ENCODE measurements at places on chromosomes 16 and 17.

DNA sequence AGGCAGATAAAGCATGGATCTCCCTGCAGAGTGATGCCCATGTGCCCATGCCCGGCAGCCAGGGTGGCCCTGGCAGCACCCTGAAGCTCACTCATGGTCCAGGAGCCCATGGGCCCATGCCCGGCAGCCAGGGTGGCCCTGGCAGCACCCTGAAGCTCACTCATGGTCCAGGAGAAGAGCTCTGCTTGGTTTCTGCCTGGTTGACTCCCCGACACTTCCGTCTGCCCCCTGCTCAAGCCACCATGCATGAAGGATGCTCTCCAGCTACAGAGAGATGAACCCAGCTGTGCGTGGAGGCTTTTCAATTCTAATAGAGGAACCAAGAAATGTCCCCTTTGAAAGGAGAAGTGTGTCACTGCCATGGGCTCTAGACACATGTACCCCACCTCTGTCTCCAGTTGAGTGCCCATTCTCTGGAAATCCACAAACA, 8.7 kb downstream of the CCL17 start:
- DNase-seq = no peak

DNA sequence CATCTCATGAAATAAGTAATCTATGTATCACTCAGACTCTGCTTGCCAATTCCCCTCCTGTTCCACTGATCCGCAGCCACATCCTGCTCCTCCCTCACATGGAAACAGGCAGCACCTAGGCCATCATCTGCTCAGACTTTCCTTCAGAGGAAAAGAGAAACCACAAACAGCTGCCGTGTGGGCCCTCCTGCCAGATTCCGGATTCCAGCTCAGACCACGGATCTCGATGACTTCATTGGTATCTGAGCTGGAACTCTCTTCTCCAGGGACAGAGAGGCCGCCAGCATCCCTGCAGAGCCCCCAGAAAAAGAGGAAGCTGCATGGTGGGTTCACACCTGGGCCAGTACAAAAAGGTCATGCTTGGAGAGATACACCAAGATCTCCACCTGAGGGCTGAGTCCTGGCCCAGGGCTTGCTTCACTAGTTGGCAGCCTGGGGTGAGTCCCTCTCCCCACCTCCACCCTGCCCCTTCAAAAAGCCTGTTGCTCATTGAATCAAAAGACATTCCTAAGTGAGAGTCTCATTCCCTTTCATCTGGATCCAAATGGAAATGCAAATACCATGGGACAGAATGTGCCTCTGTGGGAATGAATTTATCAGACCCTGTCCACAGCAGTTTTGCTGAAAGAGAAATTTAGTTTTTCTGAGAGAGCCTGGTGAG, 47.2 kb downstream of the HOXB1 start:
- no peak for DNase-seq

DNA sequence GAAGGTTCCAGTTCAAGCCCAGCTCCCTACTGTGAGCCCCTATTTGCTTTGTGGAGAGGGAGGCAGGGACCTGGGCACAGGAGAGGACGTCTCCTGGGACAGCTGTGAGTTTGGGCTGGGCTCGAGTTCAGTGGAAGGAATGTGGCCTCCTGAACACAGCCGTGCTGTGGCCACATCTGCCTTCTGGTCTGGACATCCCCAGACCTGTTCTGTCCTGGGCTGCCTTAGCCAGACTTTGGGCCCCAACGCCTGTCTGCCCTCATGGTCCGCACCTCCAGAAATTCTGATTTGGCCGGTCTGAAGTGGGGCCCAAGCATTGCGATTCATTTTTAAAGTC, 60.4 kb upstream of the LGALS9 start:
- DNase-seq = no peak

DNA sequence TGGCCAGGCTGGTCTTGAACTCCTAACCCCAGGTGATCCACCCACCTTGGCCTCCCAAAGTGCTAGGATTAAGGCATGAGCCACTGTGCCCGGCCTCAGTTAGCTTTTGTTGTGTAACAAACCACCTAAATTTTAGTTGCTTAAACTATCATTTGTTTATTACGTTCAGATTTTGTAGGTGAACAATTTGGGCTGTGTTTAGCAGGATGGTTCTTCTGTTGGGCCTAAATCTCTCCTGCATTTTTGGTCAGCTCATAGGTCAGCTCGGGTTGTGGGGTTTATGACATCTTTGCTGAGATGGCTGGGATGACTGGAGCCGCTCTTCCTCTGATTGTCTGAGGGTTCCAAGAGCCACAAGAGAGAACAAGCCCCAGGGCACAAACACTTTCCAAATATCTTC, 21.1 kb upstream of the NLRP1 start:
- no peak for DNase-seq

- DNase-seq = no peak
Observed at GRCh38 chr17:65062171-65062915, 5.8 kb upstream of the GNA13 start.

- DNase-seq = no peak
Observed at GRCh38 chr16:81201267-81201666, 37.2 kb upstream of the BCO1 start.

GRCh38 chr17:17140590-17140980, 65.5 kb downstream of the PLD6 start:
- DNase-seq = no peak

- DNase-seq = no peak
Observed at GRCh38 chr16:49964973-49965372, 60.1 kb upstream of the CNEP1R1 start.

DNA sequence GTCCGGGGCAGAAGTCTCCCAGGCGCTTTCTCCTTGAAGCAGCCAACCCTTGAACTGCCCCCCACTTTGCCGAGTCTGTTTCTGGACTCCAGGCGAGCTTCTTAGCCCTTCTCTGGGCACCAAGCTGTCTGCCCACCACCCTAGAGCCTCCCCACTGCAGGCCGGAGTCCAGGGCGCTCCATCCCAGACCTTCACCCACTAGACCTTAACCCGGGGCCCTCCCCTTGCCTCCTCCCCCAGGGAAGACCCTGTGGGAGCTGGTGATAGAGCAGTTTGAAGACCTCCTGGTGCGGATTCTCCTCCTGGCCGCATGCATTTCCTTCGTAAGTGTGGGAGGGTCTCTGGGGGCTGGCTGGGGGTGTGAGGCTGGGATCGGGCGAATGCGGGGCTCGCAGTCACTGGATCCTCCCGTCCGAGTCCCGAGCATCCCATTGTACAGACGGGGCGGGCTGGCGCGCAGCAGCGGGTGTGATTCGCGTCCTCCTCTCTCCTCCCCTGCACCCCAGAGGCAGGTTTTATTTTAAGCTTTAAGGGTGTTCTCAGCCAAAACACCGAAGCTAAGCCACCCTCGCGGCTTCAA, 1.1 kb downstream of the ATP2A1 start:
- DNase-seq = no peak

DNA sequence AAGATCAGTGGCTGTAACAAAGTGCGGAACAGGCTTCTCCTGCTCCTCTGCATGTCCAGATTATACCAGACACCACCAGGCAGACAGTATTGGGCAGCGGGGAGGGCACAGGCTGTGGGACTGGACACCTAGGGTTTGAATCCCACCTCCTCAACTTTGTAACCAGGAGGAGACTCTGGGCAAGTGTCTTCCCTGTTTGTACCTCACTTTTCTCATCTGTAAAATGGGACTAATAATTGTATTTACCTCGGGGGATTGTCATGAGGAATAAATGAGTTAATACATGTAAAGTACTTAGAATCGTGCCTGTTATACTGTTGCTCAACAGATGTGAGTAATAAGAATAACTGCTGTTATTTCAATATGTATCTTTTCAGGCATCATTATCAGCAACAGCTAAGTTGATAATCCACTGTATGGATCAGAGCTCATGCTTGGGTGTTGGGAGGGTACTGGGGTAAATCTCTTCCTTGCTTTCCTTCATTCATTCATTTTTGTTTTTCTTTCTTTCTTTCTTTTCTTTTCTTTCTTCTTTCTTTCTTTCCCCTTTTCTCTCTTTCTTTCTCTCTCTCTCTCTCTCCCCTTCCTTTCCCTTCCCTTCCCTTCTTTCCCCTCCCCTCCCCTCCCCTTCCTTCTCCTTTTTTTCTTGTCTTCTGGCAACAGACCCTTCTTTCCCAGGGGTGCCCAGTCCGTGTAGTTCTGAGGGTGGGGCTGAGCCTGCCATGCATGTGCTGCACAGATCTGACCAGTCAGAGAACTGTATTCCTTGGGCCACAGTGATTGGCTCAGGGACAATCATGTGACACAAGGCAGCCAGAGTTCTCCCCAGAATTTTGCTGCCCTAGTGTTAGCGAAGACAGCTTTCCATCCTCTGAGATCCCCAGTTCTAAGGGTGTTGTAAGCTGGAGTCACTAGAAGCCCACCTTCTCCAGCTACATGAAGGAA, 25.3 kb upstream of the BRD7 start:
- no peak for DNase-seq

- no peak for DNase-seq
Observed at GRCh38 chr17:41444186-41444585, 3.4 kb upstream of the KRT38 start.

- DNase-seq = no peak
Observed at GRCh38 chr16:81697616-81698309, 81.3 kb upstream of the PLCG2 start.

DNA sequence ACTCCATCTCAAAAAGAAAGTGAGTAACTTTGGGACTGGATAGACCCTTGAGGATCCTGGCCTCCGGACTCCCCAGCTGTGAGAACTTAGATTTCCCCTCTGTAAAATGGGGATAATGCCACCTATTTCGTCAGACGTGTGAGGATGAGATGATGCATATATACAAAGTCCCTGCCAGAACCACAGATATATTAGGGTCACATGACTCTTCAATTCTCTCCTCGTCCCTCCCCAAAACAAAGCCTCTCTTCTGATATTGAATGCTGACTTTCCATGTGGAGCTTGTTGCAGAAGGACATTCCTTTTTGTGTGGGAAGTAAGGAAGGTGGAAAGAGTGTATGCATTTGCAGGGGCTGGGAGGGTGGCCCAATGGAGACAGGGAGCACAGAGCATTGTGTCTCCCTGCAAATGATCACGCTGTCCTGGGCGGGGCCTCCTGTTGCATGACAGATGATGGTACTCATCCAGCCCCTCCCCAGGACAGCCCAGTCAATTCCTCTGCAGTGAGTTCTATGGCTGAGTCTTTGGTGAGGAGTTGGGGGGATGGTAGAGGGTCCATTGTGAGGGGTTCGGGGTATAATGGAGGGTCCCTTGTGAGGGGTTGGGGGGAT, 35.1 kb upstream of the MGAT5B start:
- DNase-seq = no peak

GRCh38 chr17:37766971-37767370, 22.1 kb upstream of the HNF1B start:
- DNase-seq = no peak

- no peak for DNase-seq
Observed at GRCh38 chr16:84048270-84048669, 5.7 kb upstream of the SLC38A8 start.

GRCh38 chr17:59884861-59885260, 7.9 kb downstream of the TUBD1 start:
- DNase-seq = no peak

DNA sequence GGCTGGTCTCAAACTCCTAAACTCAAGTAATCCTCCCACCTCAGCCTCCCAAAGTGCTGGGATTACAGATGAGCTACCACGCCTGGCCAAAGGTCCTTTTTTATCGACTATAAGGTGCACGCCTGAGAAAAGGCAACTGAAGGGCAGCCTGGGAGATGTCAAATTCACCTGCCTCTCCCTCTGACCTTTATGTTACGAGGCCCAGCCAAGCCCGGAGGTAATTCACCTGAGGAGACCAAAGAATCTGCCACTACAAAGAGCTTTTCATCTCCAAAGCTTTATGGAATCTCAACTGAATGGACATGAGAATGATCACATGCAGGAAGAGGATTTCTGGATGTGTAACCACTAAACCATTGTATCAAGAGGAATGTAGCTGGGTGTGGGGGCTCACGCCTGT, 37.2 kb downstream of the LYRM1 start:
- DNase-seq = no peak

- DNase-seq = no peak
Observed at GRCh38 chr17:78812855-78813254, 27.8 kb downstream of the USP36 start.

GRCh38 chr16:50657241-50657640, 23.9 kb downstream of the SNX20 start:
- no peak for DNase-seq

DNA sequence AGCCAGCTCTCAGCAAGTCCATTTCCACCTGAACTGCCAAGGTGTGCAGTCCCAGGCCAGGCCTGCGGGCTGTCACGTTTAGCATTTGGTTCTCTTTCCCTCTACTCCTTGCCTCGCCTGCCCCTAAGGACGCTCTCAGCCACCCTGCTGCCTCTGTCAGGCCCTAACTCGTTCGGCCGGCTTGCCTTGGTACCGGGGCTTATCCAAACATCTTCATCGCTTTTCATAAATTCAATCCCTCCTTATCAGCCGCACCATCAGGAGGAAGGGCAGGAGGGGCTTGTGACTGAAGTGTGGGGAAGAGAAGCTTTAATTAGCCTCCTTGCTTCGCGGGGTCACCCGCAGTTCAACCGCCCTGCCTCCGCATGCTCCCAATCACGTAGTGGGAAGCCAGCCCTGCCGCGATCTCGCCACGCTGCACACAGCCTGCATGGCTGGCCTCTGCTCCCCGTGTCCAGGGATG, 231.1 kb downstream of the SOX9 start:
- no peak for DNase-seq

- no peak for DNase-seq
Observed at GRCh38 chr17:56808503-56808902, 25.2 kb downstream of the C17orf67 start.

- no peak for DNase-seq
Observed at GRCh38 chr17:11122908-11123307, 118.1 kb upstream of the SHISA6 start.

DNA sequence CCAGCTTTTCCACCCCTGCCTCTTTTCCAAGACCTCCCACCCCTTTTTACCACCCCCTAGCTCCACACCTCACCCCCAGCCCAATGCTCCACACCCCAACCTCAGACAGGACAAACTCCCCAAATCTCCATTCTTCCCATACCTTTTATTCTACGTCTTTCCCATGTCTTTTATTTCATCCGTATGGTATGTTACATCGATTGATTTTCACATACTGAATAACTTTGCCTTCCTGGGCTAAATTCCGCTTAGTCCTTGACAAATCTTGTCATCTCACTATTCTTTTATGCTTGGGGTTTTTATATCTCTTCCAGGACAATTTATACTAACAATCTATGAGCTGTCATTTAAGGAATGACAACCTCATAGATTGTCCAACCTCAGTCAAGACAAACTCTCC, 46.4 kb downstream of the PITPNM3 start:
- no peak for DNase-seq

DNA sequence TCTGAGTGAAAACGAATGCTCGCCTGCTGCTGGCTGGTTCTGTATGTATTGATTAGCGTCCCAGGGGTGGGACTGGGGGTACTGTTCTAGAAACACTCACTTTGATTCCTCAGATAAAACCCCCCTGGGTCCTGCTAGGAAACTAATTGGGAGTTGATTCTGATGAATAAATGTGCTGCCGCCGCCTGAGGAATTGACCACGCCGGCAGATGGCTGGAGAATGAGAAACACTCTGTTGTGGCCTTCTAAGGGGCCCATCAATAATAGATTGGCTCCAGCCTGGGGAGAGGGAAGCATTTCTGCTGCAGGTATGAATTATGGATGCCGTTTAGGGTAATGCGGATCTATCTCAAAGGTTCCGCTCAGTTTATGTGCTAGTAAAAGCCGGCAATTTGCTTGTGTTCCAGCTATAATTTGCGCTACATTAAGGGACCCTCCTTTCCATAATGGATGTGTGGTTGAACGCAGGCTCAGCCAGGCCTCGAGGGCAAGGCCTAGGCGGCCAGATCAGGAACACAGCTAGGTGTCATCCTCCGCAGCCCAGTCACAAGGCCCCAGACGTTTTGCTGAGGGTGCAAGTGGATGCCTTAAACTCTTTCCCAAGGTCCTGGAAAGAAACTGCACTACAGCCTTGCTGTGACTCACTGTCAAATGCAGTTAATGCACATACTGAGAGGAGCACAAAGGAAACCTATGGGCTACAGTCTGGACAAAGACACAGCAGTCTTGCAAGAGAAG, 132.2 kb upstream of the HS3ST2 start:
- no peak for DNase-seq
